Left cardiac atrium (tissue), 4 donors: ENCODE measurements at places on chromosomes 16 and 17. TPM values are rescaled to one million over a fixed set of nuclear protein-coding genes. Genes with fewer than 3 reads are reported as not detected.

The KRT14 gene
- 0.58 TPM for total RNA-seq

- peak; percentile 72 for DNase-seq
Observed at GRCh38 chr16:85316321-85316919, 204.1 kb upstream of the CIBAR2 start.

The GP1BA gene
- total RNA-seq = 0.15 TPM

DNA sequence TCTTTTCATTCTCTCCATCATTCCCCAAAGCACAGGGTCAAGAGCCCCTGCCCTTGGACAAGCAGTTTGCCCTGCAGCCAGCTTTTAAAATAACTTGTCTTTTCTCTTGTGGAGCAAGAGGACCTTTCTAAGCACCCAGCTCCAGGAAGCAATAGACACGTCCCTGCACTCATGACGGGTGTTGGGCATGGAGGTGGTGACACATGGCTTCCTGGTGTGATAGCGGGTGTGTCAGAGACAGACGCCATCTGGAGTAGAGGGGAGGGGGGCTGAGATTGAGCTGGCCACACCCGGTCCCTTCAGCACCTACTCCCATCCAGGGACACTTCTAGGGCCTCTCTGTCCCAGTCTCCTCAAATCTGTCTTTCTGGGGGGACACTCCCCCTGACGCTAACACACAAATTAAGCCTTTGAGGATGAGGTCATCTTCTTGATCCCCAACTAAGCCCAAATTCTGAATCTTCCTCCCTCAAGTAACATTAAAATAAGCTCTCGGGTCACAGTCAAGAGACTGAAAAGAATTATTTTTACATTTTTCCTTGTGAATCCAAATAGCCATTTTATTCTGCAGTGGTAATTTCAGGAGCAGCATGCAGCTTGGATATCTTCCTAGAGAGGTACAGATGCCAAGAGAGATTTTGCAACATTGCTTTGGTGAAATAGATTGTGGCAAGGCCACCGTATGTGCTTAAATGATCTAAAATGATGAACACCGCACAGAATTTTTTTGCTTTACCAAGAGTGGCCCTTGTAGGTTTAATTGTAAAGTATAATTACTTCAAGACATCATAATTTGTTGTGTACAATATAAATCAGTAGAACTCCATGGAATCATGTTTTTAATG lies 216.6 kb upstream of the IRX3 start:
- DNase-seq = peak; percentile 69

- no peak for DNase-seq
Observed at GRCh38 chr16:30491744-30492308, 19.3 kb downstream of the ITGAL start.

DNA sequence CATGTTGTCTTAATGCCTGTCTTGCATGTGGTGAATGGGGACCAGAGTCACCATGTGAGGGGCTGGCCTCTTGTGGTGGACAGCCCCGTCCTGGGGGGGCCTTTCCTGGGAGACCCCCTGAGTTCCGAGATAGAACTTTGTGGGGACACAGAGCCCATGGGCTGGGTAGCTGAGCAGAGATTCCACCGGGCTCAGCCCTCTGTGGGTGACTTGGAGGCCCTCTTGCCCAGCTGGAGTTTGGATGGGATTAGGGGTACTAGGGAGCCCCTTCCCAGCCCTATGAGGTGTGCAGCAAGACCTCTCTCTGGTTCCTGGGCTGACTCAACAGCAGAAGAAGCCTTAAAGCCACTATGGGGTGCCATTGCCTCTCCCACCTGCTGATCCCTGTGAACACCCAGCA lies 38.1 kb downstream of the MRC2 start:
- no peak for DNase-seq

- no peak for DNase-seq
Observed at GRCh38 chr16:70740174-70740913, 54.5 kb upstream of the MTSS2 start.

- DNase-seq = peak; percentile 68
Observed at GRCh38 chr17:33674685-33675084, 381.6 kb upstream of the ASIC2 start.

GRCh38 chr17:77074681-77075080 lies 66.1 kb upstream of the SEC14L1 start:
- no peak for DNase-seq

The KRT9 gene
- not detected for total RNA-seq

GRCh38 chr17:50989149-50989548 lies 123.0 kb upstream of the TOB1 start:
- no peak for DNase-seq

The KRTAP4-5 gene
- total RNA-seq = not detected

DNA sequence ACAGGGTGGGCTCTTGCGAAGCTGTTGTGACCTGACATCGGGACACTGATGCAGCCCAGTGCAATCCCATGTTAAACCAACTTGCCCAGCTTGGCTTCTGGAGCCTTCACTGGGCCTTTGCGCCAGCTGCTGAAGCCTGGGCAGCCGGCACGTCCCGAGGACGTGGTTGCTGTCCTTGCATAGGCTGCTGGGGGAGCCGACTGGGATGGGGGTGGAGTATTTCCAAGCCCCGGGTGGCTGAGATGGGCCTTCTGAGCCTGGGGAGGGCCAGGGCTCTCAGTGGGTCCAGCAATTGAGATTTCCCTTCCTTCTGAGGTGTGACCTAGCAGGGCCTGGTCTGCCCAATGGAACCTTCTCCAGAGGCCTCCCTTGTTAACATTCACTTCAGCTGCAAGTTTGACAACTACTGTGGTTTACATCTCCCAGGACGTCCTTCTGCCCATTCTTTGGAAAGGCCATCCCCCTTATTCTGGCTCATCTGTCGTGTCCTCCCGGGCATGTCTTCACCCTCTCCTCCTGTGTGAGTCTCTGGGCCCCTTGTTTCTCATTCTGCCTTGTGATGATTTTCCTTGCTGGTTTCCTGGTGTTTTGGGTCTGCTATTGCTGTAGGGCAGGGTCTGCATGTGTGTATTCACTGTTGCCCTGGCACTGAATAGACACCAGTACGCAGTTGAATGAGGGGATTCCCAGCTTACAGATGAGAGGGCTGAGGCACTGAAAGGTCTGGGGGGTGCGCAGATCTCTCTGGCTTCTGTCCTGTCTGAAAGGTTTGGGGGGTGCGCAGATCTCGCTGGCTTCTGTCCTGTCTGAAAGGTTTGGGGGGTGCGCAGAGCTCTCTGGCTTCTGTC lies 34.4 kb downstream of the HAPSTR1 start:
- no peak for DNase-seq

The NEUROD2 gene
- not detected for total RNA-seq
